Peyer's patch (tissue), 4 donors: ENCODE measurements at places on chromosomes 4 and X. TPM values are rescaled to one million over a fixed set of nuclear protein-coding genes. Genes with fewer than 3 reads are reported as not detected.
A peak's percentile ranks its signal among the peaks of the same experiment; 100 is the strongest.

DNA sequence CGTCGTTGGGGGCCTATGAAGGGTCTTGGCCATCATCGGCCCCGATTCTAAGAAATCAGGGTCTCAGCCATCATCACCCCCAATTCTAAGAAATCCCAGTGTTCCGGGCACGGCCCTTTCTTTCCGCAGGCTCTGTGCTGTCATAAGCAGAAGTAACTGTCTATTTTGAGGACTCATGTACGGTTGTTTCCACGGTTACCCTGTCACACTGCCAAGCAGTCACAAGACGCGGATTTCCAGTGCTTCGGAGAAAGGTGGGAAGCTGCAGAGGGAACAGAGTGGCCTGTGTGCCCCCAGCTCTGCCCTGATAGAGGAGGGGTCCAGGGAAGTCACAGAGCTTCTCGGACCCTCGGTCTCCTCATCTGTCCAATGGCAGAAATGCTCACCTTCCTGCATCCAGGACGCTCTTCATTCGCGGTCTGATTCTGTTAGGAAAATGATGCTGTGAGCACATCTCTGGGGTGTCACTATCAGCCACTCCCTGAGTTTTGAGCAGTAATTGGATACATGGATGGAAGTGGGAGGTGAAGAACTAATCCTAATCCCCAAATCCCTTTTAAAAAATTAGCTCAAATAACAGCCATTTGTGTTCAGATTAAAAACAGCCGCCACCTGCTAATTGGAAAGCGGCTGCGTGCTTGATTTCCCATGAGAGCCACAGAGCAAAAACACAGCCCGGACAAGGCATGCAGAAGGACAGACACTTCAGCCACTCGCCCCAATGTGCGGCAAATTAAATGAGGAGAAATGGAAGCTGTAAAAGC, 73.1 kb downstream of the WFS1 start:
- no peak overlapping the region for H3K4me3 ChIP-seq
- H3K27me3 ChIP-seq, result no peaks in the 10 kb centered on the region
- DNase-seq, result no peak

DNA sequence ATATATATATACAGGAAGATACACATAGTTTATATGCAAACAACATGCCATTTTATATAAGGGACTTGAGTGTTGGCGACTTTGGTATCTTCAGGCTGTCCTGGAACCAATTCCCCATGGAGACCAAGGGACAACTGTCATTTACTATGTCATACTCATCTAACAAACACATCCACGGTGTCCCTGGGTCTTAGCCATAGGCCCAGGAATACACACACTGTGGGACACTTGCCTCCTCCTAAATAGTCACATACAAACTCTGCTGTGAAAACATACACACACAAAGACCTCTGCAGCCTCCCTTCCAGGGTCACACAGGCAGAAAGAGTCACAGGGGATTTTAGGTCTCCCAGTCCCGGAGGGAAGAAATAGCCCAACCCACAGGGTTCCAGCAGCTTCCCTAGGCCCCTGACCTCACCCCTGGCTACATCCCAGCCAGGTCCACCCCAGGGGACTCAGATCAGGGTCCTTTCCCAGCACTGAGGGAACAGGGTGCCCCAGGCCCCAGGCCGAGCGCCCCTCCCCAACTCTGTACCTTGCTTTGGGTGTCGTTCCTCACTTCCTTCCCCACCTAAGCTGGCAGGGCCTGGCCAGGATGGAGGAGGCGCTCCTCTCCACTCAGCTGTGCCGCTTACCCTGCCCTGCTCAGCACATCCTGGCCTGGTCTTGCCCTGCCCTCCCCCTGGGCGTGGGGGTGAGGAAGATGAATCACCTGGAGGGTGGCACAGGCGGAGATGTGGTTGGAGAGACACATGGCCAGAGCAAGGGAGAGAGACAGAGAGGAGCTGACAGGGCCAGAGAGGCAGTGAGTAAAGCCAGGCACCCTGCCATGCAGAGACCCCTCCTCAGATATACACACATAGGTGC, 21.8 kb downstream of the FGD1 start:
- H3K27me3 ChIP-seq, result no peaks in the 10 kb centered on the region
- H3K4me3 ChIP-seq, result no peak overlapping the region
- no peaks in the 10 kb centered on the region for H3K4me1 ChIP-seq
- no peak overlapping the region for H3K27ac ChIP-seq

- H3K27ac ChIP-seq, result no peak overlapping the region
- no peak for DNase-seq
- H3K4me1 ChIP-seq, result no peaks in the 10 kb centered on the region
- H3K27me3 ChIP-seq, result no peaks in the 10 kb centered on the region
- H3K4me3 ChIP-seq, result no peak overlapping the region
Measured at GRCh38 chr4:180942367-180942916, 1300.8 kb upstream of the TENM3 start.

GRCh38 chr4:159150396-159150795, 47.5 kb downstream of the RAPGEF2 start:
- no peaks in the 10 kb centered on the region for H3K4me1 ChIP-seq
- H3K27me3 ChIP-seq, result no peaks in the 10 kb centered on the region
- no peak overlapping the region for H3K27ac ChIP-seq
- no peak overlapping the region for H3K4me3 ChIP-seq
- DNase-seq, result no peak

GRCh38 chrX:130145123-130145522, 20.5 kb downstream of the AIFM1 start:
- H3K4me1 ChIP-seq, result no peaks in the 10 kb centered on the region
- H3K27ac ChIP-seq, result no peak overlapping the region
- no peak overlapping the region for H3K4me3 ChIP-seq
- H3K27me3 ChIP-seq, result no peaks in the 10 kb centered on the region
- H3K36me3 ChIP-seq, result peaks cover 27% of the 10 kb centered on the region

DNA sequence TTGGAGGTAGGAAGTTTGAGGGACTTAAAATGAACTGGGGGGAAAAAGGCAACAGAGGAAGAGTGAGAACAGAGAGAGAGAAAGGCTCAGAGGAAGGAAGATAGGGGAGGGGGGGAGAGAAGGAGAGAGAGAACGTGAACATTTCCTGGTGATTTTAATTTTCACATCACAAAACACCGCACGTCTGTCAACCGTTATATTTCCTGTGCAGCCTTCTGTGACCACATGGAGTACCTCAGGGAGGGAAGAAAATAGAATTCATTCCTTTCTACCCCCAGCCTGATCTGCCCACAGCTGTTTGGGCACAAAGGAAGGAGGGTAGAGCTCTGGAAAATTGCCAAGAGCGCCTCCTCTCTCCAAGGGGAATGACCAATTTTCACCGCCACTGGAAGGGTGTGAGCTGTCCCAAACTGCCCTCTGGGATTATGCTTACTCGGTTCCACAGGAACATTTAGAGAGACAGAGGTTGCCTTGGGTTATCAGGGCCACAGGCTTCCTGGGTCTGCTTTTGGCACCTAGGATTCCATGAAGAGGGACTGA, 135.7 kb upstream of the MAMLD1 start:
- H3K4me3 ChIP-seq, result no peak overlapping the region
- DNase-seq, result no peak
- H3K36me3 ChIP-seq, result no peaks in the 10 kb centered on the region
- no peaks in the 10 kb centered on the region for H3K27me3 ChIP-seq
- no peak overlapping the region for H3K27ac ChIP-seq
- H3K4me1 ChIP-seq, result no peaks in the 10 kb centered on the region

DNA sequence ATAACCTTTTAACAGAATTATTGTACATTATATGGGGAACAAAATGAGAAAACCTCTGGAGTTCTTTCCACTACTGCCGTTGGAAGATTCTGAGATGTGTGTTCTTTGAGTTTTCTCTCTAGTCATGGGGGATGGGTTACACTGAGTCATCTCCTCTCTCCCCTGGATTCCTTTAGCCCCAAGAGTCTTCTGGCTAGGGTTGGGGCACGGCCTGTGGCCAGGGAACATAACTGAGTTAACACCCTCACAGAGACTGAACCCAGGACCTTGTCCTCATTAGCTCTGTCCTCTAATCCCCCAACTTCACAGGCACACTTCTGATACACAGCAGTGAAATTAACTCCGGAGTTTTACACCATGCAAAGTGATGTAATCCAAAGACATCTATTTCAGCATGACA, 142.3 kb upstream of the F9 start:
- no peak overlapping the region for H3K27ac ChIP-seq
- no peaks in the 10 kb centered on the region for H3K4me1 ChIP-seq
- H3K27me3 ChIP-seq, result no peaks in the 10 kb centered on the region
- no peak for DNase-seq

- no peak overlapping the region for H3K4me3 ChIP-seq
- H3K27ac ChIP-seq, result no peak overlapping the region
- peak; percentile 47 for DNase-seq
- no peaks in the 10 kb centered on the region for H3K36me3 ChIP-seq
Measured at GRCh38 chrX:43949669-43950068, 23.5 kb downstream of the NDP start.

Gene UNC5C
- 2.2 TPM for total RNA-seq

Gene PABPC5
- 0.35 TPM for total RNA-seq
